Mesothelial cell of epicardium (in vitro differentiated cells): ENCODE measurements at places on chromosomes 12 and 14.
A peak's percentile ranks its signal among the peaks of the same experiment; 100 is the strongest.

DNA sequence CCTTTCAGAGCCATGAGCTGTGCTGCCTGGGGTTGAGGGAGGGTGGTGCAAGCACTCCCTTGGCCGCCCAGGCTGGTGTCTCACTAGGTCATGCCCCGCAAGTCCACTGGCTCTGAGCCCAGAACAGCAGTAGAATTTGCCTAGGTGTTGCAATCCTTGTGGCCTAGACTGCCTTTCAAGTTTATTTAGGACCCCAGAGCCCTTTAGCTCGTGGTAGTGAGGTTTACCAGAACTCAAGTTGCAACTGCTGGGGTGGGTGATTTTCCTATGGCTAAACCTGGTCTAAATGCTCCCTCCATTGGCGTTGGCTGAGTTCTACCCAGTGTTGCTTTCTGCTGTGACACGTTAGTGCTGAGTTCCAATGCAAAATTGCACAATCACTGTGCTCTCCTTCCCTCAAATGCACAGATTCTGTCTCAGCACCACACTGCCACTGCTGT is 287.2 kb downstream of the BCAT1 start:
- no peak for DNase-seq

DNA sequence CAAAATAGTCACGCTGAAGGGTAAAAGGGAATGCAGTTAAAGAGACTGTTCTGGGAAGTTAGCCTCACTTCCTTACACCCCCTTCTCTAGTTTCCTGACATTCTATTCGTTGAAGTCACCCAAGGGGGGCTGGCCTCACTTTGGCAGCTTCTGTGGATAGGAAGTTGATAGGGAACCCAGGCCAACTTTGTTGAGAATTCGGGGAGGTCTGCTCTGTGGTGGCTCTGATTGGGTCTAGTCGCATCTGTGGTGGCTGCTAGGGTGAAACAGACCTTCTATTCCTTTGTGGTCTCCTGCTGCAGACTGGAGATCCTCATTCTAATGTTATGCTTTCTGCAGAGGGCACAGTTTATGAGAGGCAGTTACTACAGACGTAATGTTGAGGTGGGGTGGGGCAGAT is 28.8 kb upstream of the GZMB start:
- DNase-seq: no peak

- no peak for DNase-seq
Measured at GRCh38 chr12:96465896-96466295, 23.5 kb upstream of the CFAP54 start.

DNA sequence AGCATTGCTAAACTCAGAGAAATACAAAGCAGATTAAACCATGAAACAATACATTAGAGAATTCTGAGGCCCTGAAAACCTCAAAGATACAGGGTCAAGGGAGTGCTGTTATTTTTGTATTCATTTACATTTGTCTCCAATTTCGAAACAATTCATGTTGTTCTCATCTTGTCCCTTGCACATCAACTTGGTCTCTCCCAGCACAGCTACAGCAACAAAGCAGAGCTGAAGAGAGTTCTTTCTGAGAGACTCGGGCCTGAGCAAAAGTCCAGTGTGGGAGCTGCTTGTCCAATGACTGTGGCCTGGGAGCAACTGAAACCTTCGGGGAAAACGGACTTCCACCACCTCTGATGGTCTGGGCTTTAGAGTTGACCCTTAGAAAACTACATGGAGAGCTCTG is 79.4 kb upstream of the CDKN3 start:
- no peak for DNase-seq

DNA sequence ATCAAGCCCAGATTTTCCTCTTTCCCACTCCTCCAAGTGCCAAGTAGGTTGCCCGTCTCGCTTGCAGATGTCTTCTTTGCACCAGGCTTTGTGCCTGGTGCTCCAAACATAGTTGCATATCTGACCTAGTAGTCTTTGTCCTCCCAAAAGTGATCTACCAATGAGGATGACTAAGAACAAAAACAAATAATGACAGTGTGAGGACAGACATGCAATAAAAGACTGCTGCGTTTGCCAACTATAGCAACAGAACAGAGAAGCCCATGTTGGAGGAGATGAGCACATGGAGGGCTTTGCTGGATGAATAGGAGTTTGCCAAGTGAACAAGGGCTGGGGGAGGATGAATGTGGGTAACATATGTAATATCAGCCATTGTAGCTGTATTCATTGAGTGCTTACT is 15.6 kb downstream of the DTX1 start:
- DNase-seq: no peak

- no peak for DNase-seq
Measured at GRCh38 chr12:65656891-65657351, 167.4 kb upstream of the HMGA2 start.

GRCh38 chr14:21414137-21414631 is 30.4 kb upstream of the SUPT16H start:
- DNase-seq: no peak

GRCh38 chr12:25957793-25958427 is 572 bp upstream of the RASSF8 start:
- no peak for DNase-seq

- DNase-seq: no peak
Measured at GRCh38 chr14:93230539-93230938, 23.5 kb downstream of the UBR7 start.

GRCh38 chr12:85183855-85184254 is 96.2 kb upstream of the ALX1 start:
- DNase-seq: no peak

DNA sequence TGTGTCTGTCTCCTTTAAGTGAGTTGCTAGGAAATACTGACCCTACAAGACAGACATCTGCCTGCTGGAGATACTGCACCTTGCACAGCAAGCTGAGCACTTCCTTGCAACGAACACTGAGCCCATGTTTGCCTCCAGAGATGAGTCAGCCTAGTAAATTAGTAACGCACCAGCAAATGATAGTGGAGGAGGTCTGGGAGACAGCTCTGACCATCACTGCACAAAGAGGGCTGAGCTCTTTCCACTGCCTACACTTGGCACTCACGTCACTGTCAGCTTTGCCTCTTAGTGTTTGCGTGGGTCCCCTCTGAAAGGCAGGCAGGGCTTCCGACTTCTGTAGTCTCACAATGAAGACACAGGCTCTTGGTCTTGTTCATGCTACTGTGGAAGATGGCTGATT is 109.0 kb downstream of the APAF1 start:
- DNase-seq: no peak

GRCh38 chr12:111313833-111314259 is 55.0 kb downstream of the PHETA1 start:
- peak; percentile 90 for DNase-seq

GRCh38 chr12:27779416-27779919 is 565 bp upstream of the KLHL42 start:
- peak; percentile 54 for DNase-seq

DNA sequence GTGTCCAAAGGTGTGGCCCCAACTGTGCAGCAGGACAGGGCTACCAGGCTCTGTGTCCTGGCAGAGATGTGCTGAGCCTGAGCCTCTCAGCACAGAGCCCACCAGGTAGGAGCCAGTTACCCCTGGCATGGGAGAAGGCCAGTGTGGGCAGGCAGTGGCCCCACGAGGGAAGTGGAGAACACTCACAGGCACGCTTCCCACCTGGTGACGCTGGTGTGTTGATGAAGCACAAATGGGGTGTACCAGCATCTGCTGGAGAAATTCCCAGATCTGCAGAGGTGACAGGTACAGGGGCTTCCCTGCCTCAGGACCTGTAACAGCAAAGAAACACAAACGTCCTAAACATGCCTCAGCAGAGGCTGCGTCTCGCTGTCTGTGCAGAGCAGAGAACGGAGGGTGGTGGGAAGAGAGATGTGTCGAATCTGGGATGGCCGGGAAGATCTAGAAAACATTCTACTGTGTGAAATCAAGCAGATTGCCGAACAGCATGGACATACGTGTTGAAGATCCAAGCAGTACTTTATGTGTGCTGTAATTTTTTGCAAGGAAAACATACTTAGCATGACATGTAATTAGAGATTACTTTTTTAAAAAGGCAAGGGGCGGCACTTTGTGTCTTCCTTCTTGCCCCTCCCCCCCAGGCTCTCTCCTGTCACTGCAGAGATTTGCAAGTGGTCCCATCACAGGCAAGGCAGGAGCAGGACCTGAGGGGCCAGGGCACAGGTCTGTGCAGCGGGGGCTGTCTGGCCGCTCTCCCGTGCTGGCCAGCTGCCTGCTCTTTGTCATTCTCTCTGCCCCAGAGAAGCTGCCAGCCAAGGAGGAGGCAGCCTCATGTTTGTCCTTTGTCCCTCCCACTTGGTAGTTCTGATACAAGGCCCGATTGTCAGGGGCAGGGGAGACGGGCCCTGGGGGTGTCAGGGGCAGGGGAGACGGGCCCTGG is 17.3 kb downstream of the HIP1R start:
- DNase-seq: no peak

- DNase-seq: no peak
Measured at GRCh38 chr14:64715628-64716412, 11.6 kb downstream of the PLEKHG3 start.

- DNase-seq: peak; percentile 86
Measured at GRCh38 chr14:69153152-69153872, 393 bp upstream of the DCAF5 start.

GRCh38 chr12:62806244-62806836 is 128.6 kb downstream of the PPM1H start:
- no peak for DNase-seq

- DNase-seq: no peak
Measured at GRCh38 chr12:7369274-7369729, 65.4 kb downstream of the ACSM4 start.

GRCh38 chr14:105142651-105143450 is 25.7 kb downstream of the JAG2 start:
- peak; percentile 17 for DNase-seq

- DNase-seq: no peak
Measured at GRCh38 chr14:24844011-24844410, 205.9 kb downstream of the STXBP6 start.

DNA sequence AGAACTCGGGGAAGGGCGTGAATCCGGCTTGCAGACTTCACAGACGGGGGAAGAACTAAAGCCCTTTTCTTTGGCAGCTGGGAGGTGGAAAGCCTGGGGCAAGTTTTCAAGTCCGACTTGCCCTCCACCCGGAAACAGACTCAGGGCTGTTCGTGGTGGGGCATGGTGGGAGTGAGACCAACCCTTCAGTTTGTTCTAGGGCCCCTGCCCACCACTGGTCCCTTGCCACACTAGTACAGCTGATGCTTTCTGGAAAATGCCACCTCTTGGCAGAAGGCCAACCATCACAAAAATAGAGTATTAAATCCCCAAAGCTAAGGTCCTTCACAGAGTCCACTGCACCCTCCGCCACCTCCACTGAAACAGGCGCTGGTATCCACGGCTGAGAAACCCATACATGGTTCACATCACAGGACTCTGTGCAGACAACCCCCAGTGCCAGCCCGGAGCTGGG is 50.4 kb upstream of the DDX11 start:
- no peak for DNase-seq

GRCh38 chr14:33934043-33934750 is 16.7 kb downstream of the EGLN3 start:
- no peak for DNase-seq

GRCh38 chr12:69309461-69309860 is 38.7 kb upstream of the LYZ start:
- DNase-seq: no peak

- DNase-seq: no peak
Measured at GRCh38 chr12:62601765-62602164, 135.1 kb downstream of the MON2 start.

GRCh38 chr12:42296503-42297109 is 29.3 kb downstream of the ZCRB1 start:
- DNase-seq: no peak

DNA sequence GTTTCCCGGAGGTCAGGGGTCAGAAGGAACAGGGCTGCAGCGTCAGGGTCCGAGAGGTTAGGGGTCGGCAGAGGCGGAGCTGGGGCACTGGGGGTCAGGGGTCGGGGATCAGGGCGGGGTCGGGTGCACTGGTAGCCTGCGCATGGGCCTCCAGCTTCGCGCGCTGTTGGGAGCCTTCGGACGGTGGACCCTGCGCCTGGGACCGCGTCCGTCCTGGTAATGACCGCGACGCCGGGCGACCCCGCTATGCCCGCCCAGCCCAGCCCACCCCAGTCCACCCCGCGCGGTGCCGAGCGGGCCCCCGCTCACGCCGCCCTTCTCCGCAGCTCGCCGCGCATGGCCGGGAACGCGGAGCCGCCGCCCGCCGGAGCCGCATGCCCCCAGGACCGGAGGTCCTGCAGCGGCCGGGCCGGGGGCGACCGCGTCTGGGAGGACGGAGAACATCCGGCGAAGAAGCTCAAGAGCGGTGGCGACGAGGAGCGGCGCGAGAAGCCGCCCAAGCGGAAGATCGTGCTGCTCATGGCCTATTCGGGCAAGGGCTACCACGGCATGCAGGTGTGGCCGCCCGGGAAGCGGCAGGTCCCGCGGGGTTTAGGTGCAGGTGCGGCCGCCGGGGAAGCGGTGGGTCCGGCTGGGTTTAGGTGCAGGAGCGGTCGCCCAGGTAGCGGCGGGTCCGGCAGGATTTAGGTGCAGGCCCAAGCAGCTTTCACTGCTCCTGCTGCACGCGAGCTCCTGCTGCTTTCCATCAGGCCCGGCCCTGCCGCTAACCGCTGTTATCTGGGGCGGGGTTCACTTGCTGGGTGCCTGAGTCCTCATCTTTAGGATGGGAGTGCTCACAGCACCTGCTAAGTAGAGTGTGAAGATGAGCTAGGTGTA is 743 bp downstream of the PUS1 start:
- peak; percentile 54 for DNase-seq

- peak; percentile 53 for DNase-seq
Measured at GRCh38 chr12:111636209-111636945, 37.3 kb upstream of the ATXN2 start.

DNA sequence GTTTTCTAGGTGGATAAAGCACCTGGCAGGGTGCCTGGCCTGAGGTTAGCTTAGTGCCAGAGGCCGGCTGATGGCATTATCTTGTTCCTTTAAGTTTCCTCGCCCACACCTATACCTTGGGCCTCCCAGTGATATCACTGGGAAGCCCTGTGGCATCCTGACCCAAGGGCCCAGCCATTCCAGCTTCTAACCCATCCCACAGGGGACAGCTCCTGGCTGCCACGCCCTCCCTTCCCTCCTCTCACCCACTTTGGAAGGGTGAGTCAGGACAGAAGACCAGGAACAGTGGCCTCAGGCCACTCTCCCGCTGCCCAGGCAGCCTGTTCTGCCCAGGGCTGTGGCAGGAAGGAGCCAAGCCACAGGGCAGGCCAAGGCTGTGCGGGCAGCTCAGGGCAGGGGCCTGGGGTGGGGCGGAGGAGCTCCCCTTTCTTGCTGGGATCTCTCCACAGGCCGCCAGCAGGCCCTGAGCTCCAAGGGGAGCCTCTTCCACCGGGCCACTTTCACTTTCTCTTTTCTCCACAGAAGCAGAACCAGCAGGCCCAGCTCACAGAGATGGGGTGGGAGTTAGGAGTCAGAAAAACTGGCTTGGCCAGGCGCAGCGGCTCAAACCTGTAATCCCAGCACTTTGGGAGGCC is 75.1 kb downstream of the IRF2BPL start:
- no peak for DNase-seq

- no peak for DNase-seq
Measured at GRCh38 chr12:53069621-53070410, 9.4 kb downstream of the SPRYD3 start.
